ENCODE measurements at places on chromosomes 4 and X. TPM values are rescaled to one million over a fixed set of nuclear protein-coding genes. Genes with fewer than 3 reads are reported as not detected.

PAK3 gene
- total RNA-seq = 1.3 TPM

ATP1B4 gene
- total RNA-seq = not detected

TAF7L gene
- 0.33 TPM for total RNA-seq

CFAP99 gene
- total RNA-seq = not detected

PORCN gene
- 11.4 TPM for total RNA-seq

KLHL4 gene
- 3.5 TPM for total RNA-seq

NFXL1 gene
- total RNA-seq = 9.2 TPM

ADH7 gene
- not detected for total RNA-seq

ITGB1BP2 gene
- 0.51 TPM for total RNA-seq

CT47B1 gene
- total RNA-seq = not detected

PTPN13 gene
- 55.2 TPM for total RNA-seq

ADD1 gene
- 164 TPM for total RNA-seq

DOCK11 gene
- total RNA-seq = 30.8 TPM

MAGEC2 gene
- 0.17 TPM for total RNA-seq

CT45A1 gene
- total RNA-seq = not detected

HS3ST1 gene
- not detected for total RNA-seq

ODAPH gene
- not detected for total RNA-seq

EREG gene
- total RNA-seq = 9.9 TPM

CHRNA9 gene
- total RNA-seq = not detected

VCX gene
- total RNA-seq = not detected

HPF1 gene
- total RNA-seq = 19.3 TPM

PCDH18 gene
- 542 TPM for total RNA-seq

MAGEB4 gene
- total RNA-seq = not detected

MAGEA9 gene
- total RNA-seq = not detected

CXCR3 gene
- not detected for total RNA-seq

CTAG1A gene
- total RNA-seq = not detected

F8A2 gene
- not detected for total RNA-seq

CENPVL3 gene
- total RNA-seq = not detected

RAI2 gene
- total RNA-seq = 1.3 TPM

MAGEA9B gene
- not detected for total RNA-seq

IRS4 gene
- not detected for total RNA-seq

RIPPLY1 gene
- not detected for total RNA-seq

FGD1 gene
- 4.5 TPM for total RNA-seq

DSPP gene
- not detected for total RNA-seq

PACRGL gene
- 23.3 TPM for total RNA-seq

GAGE12J gene
- total RNA-seq = not detected

BEX2 gene
- 2.8 TPM for total RNA-seq

PNMA6A gene
- total RNA-seq = 3.3 TPM

SAGE1 gene
- total RNA-seq = not detected

GPR82 gene
- not detected for total RNA-seq

TMEM31 gene
- not detected for total RNA-seq

Measured in fibroblast of lung (primary cell).